Left lobe of liver (tissue), 2 donors: ENCODE measurements at places on chromosomes 11 and 22.

DNA sequence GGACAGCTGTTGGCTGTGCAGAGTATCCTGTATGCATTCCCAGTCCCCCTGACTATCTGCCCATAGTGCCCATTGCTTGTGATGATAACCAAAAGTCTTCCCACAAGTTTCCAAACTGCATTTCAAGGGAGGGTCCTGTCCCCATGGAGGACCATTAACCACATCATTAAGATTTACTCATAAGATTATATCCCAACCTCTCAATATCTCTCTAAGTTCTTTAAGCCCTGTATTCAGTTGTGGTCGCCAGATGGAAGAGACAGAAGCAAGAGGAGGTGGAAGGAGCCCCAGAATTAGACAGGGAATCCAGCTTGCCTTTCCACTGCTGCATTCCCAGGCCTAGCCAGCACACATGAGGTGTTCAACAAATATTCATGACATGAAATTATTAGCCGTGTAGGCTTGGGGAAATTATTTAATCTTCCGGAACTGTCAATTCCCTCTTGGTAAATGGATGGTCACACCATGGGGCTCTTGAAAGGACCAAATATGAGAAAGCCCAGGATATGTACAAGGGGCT lies 42.6 kb upstream of the TIMP3 start:
- no peak for DNase-seq

DNA sequence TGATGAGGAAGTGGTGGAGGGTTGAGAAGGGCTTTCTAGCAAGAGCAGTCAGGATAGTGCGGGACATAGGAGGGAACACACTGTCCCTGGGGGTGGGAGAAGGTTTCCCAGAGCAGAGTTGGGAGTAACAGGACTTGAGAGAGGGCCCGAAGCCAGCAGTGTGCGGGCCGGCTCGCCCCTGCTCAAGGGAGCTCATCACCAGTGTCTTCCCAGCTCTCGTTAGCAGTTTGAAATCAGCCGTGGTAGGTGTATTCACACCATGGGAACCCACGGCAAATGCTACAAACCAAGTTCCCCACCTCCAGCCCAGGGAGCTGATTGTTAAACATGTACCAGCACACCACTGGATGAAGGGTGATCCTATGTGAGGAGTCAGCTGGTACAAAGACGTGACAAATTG lies 66.2 kb upstream of the EIF3D start:
- no peak for DNase-seq

DNA sequence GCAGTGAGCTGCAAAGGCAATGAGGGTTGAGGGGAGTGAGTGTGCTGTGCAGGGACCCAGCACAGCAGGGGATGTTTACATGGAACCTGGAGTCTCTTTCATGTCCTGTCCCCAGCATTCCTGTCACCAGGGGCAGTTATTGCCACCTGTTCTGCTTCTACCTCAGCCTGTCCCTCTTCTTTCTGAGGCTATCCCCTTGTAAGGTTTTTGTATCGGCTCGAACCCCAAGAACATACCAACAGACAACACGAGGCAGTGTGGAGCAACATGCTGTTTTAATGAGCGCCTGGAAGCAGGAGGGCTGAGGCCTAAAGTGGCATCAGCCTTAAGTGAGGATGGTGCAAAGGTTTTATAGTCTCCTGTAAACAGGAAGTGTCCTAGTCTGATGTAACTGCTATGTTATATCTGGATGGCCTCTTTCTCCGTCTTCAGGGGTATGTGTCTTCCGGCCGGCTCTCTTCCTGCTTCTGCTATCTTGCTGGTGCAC lies 3.9 kb downstream of the SCGB2A2 start:
- no peak for DNase-seq

DNA sequence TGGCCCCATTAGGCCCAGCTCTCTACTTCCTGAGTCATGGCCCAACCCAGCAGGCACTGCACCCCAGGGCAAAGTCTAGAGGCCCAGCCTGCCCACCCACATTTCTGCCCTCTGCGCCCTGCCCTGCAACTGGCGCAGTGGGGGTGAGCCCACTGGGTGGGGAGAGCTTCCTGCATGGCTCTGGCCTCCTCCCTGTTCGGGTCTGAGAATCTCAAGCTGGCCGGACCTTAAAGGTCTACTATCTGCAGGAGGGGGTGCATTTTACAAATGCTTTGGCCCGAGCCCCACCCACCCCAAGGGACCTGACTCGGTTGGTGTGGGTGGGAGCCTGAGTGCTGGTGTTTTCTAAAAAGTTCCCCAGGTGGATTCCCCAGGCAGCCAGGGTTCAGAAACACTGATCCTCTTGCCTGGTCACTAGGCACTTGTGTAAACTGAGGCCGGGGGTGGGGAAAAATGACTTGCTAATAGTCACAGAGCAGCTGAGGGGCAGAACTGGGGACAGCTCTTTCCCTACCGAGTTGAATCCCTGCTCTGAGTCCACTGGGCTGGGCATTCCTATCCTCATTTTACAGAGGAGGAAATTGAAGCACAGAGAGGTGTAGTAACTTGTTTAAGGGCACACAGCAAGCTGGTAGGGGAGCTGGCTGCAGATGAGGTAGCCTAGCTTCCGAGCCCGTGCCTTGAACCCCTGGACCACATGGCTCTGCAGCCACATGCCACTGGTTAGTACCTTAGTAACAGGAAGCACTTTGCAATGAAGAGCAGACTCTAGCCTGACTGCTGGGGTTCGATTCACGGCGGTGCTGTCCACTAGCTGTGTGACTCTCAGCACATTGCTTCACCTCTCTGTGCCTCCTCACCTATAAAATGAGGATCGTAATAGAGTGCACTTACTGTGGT lies 36.3 kb downstream of the CD82 start:
- no peak for DNase-seq

GRCh38 chr11:35723493-35723892 lies 60.9 kb downstream of the TRIM44 start:
- DNase-seq: no peak

DNA sequence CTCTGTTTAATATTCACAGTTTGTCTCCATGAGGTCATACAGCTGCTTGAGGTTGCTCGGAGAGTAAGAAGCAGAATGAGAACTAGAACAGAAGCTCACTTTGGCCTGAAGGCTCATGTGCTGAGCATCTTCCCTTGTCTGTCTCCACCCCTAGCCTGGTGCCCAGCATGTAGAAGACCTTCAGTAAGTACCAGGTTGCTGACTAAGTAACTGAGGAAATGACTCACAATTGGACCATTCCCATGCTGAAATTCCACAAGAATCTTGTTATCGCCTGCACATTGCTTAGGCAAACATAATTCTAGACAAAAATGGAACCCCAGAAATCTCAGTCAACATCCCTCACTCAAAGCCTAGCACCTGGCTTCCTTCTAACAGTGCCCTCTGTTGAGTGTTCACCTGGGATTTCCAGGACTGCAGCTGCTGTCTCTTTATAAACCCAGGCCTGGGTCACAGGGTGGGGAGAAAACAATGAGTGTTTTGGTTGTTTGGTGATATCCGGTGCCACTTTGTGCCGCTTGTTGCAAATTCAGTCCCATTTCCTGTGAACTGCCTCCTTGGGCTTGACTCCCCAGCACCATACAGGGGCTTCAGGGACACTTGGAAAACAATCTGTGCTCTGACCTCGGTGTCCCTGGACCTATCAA lies 406.8 kb downstream of the ETS1 start:
- no peak for DNase-seq

- no peak for DNase-seq
Measured at GRCh38 chr11:7501894-7502293, 11.9 kb upstream of the PPFIBP2 start.

- DNase-seq: no peak
Measured at GRCh38 chr11:38182126-38182866, 1584.3 kb upstream of the RAG2 start.

- DNase-seq: no peak
Measured at GRCh38 chr11:43955381-43956118, 13.1 kb downstream of the C11orf96 start.

GRCh38 chr11:129864811-129865210 lies 30.6 kb downstream of the NFRKB start:
- peak; percentile 56 for DNase-seq

- DNase-seq: no peak
Measured at GRCh38 chr22:27747396-27748221, 53.9 kb downstream of the MN1 start.

DNA sequence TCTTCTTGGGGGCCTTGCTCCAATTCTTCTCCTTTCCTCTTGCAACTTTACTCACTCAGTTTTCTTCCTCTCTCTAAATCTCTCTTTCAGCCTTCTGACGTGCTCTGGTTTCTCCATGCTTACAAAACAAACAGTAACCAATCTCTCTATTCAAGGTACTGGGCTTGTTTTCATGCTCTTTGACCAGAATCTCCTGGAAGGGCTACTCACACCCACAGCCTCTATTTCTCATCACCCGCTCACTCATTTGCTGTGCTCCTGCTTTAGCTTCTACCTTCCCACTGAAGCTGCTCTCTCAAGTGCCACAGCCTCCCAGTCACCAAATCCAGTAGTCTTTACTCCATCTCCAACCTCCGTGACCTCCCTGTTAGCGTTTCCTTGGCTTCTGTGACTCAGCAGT lies 60.4 kb downstream of the SERGEF start:
- DNase-seq: no peak

- DNase-seq: no peak
Measured at GRCh38 chr11:44505581-44506054, 59.8 kb upstream of the CD82 start.

GRCh38 chr11:73284106-73284505 lies 12.0 kb downstream of the P2RY6 start:
- DNase-seq: no peak

DNA sequence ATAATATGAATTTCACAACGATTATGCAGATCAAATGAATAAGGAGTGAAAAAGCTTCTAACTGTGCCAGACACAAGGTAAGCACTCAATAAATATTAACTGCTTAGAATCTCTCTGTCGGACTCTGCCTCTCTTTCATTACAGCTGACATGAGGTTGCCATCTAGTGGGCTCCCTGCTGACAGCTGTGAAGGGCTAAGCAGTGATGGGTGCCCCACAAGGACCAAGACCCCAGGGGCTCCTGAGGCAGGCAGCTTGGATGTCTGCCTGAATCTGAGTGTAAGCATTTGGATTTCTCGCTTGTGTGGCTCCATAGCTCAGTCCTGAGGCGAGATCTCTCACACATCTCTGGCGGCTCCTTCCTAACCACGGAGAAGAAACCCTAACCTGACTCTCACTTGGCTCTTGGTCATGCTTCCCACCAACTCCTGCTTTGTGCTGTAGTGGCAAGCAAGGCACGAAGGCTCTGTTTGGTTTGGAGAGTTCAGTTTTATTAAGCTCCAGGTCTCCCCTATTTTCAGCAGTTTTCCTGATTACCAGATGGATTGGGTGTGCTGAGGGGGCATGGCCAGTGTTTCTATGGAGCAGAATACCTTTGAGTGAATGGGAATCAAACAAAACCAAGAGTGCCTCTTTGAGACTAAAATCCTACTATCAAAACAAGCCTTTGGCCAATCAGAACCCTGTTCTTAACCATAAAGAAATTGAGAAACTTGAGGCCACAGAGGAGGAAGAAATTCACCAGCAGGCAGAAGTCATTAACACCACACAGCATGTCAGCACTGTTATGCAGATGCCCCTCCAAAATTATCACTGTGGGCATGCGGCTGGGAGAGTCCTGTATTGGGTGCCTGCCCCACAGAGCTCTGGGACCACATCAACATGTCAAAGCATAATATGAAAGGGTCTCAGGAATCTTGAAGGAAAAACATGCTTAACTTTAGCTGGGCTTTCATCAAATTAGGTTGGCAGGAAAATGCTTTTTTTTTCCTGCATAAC lies 152.8 kb upstream of the NTM start:
- DNase-seq: no peak

- DNase-seq: no peak
Measured at GRCh38 chr11:128299132-128299726, 288.1 kb downstream of the ETS1 start.

DNA sequence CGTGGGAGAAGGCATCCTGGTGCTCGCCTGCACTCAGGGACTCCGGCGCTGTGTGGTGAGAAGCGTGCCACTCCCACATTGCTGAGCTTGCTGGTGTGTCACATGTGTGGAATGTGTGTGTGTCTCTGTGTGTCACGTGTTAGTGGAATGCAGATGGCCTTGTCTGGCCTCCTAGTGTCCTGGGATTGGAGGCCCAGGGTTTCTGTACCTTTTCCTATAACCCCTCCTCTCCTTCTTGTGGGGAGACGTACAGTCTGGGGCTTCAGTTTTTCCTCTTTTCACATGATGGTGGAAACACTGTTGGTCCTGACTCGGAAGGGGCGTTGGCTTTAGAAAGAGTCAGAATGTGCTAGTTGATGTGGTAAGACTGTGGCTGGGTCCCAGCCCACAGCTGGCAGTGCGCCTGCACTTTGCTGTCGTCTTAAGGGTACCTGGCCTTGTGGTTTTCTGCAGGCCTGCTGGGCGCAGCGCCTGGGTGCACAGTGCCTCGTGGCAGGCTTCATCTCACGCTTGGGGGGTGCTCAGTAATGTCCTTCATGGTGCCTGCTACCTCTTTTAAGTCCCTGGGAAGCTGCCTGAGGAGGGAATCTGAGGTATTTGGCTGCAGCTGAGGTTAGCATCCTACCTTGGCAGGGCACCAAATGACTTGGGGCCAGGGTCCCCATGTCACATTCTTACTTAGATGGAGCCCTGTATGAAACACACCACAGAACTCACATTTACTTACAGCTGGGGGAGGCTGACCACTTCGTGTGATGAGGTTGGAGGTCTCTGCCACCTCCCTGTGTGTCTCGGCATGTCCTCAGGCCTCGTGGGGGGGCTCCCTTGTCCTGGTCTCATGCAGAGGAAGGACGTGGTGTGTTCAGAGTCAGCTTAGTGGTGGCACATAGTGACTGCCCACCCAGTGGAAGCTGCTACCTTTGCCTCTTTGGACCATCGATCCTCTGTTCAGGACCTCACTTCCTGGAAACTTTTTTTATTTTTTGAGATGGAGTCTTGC lies 61.9 kb downstream of the MED15 start:
- DNase-seq: no peak

DNA sequence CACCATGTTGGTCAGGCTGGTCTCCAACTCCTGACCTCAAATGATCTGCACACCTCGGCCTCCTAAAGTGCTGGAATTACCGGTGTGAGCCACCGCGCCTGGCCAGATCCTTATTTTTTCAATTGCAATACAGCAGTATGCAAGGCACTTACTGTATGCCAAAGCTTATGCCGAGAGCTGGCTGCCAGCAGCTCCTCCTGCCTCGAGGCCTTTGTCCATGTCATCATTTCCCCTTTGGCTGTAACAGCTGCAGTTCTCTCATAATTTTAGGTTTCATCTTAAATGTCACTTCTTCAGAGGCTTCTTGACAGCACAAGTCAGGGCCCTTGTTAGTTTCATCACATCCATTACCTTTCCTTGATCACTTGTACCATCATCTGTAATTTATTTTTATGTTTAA lies 1.5 kb upstream of the SREBF2 start:
- DNase-seq: no peak

DNA sequence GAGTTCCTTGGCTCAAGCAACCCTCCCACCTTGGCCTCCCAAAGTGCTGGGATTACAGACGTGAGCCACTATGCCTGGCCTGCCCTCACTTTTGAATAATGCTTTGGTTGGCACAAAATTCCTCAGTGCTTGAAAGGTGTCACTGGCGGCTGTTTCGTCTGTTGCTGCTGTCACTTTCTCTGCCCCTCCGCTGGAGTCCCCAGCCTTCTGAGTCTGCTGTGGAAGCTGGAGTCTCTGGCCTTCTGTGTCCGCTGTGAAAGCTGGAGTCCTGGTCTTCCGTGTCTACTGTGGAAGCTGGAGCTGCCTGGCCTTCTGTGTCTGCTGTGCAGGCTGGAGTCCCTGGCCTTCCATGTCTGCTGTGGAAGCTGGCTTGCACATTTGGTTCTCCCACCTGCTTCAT lies 4.9 kb upstream of the KRTAP5-1 start:
- no peak for DNase-seq
